ENCODE measurements at places on chromosomes 2 and 18.

- no peak for DNase-seq
Measured at GRCh38 chr2:60423505-60423904, 129.9 kb downstream of the BCL11A start.

DNA sequence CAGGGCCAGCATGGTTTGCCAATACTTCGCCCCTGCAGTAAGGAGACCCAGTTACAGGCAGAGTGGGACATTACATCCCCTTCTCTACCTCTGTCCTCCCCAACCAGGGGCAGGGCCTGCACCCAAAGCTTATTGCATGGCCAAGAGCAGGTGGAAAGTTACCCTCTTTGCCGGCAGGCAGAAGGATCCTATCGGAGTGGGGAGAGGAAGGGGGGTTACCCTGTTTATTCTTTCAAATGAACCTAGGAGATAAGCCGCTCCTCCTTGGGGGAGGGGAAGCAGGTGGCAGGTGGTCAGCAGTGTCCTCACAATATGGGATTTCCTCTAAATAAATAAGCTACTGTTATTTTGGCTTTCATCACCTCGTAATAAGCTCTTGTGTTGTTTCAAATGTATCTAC, 53.9 kb downstream of the SPATS2L start:
- DNase-seq = no peak

DNA sequence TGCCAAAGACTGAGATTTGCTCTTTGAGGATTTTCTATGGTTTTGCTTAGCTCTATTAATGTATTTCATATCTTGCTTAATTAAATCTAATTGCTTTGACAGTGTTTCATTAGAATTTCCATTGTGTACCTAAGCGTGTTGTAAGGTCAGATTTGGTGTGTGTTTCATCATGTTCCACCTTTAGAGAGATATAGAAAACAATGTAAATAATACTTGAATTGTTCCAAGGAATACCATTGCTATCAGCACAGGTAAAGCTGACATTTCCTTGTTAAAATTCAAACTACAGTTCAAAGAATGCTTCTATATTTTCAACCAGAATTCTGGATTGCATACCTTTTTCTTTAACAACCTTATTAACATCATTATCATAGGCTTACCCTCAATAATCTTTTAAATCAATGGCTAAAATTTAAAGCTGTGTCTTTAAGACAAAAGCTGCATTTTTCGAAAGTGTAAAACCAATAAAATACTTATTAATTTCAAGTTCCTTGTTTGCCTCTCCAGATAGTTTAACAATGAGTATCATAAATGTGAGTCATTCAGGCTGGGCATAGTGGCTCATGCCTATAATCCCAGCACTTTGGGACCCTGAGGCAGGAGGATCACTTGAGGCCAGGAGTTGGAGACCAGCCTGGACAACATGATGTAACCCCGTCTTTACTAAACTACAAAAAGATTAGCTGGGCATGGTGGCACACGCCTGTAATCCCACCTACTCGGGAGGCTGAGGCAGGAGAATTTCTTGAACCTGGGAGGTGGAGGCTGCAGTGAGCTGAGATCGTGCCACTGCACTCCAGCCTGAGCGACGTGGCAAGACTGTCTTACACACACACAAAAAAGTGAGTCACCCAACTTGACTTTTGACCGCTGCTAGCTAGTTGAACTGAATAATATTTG, 188.0 kb upstream of the PKDCC start:
- DNase-seq = no peak

DNA sequence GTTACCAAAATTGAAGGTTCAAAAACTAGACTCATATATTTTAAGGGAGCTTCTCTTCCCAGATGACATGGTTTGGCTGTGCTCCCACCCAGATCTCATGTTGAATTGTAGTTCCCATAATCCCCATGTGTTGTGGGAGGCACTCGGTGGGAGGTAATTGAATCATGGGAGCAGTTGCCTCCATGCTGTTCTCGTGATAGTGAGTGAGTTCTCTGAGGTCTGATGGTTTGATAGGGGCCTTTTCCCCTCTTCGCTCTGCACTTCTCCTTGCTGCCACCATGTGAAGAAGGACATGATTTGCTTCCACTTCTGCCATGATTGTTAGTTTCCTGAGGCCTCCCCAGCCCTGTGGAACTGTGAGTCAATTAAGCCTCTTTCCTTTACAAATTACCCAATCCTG, 140.1 kb downstream of the MAIP1 start:
- DNase-seq = no peak

- no peak for DNase-seq
Measured at GRCh38 chr18:55245211-55245614, 286.0 kb upstream of the CCDC68 start.

DNA sequence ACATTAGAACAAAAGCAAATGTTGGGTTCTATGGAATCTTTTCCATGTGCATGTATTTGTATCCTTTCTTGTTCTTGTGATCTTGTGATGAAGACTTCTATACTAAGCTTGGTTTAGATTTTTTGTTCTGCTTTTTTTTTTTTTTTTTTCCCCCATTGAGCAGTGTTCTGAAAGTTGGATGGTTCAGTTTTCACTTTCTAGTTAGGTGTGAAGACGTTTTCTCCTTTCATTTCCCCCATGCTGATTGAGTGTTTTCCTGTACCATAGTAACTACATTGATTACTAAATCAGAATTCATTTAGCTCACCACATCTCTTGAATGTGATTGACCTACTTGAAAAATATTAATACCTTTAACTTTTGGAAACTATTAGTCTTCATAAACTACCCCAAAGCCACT, 34.1 kb downstream of the NOP58 start:
- DNase-seq = no peak

- DNase-seq = no peak
Measured at GRCh38 chr2:27218614-27219013, 1.4 kb downstream of the CAD start.

GRCh38 chr2:38095079-38095995, 19.4 kb upstream of the CYP1B1 start:
- no peak for DNase-seq

GRCh38 chr18:49476664-49477411, 10.2 kb downstream of the C18orf32 start:
- DNase-seq = no peak

DNA sequence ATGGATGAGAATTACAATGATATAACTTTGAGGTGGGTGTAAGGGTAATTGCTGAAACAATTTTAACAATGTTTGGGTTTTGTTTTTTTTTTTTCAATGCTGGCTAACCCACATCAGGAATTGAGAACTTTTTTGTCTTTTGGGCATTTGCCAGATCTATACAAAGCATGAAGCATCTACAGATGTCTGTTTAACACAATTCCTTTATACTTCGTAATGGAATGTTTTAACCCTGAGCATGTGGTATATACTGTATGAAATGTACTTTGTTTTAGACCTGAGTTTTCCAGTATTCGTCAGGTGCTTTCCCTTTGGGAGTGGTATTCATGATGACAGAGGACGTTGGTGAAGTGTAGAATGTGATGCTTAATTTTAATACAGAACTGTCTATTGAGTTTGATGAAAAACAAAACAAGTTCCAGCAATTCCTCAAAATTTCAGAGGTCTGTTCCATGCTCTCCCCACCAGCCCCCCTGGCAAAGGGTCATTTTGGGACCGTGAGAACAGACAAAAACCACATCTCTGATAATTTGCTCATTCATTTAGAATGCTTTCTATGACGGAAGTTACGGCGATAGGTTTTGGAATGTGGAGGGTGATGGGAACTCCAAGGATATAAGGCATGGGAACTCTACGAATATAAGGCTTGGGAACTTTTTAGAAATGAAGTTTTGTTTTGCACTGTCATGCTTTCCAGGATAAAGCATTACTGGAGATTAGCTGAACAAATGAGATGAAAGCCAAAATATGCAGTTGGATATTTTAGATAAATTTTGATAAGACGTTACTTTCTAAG, 14.1 kb downstream of the LIMS1 start:
- DNase-seq = no peak

GRCh38 chr2:212906620-212907019, 244.8 kb downstream of the IKZF2 start:
- no peak for DNase-seq

GRCh38 chr18:63570721-63571120, 16.4 kb upstream of the SERPINB13 start:
- no peak for DNase-seq

DNA sequence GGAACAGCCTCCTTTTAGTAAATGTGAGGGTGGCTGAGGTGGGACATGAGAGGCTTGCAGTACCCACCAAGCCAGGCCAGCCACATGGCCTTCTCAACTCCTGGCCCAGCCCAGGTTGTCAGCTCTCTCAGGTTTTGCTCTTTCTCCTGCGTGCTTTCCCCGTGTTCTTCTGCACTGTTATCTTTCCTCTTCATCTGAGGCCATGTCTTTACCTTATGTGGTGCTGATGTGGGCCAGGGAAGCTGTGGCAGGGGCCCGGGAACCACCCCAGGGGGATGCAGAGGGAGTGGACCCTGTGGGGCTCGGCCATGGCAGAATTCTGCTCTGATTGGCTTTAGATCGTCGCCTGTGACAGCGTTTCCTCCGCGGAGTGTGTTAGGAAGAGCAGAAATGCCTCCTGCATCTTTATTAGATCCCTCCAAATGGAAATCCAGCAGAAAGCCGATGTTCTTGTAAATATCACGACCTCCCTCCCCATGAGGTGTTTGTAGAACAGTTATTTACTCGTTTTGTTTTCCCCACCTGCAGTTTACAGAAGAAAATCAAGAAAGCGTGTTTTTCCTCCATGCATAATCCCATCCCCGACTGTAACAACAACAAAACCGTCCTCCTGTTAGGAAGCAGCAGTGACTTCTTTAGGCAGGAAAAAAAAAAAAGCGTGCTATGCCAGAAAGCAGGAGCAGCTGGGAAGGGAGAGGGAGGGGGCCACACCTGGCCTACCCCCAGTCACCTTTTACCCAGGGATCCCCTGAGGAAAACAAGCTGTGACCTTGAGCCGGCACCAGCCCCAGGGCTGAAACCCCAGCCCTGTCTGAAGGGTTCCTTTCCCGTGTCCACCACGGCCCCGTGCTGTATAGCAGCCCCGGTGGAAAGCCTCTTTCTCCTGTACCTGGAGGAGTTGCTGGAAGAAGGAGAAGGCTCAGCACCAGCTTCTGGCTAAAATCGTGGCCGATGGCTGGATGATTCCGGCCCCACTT, 54.8 kb downstream of the HPCAL1 start:
- DNase-seq = no peak

GRCh38 chr18:191725-192124, 33.4 kb downstream of the USP14 start:
- no peak for DNase-seq

DNA sequence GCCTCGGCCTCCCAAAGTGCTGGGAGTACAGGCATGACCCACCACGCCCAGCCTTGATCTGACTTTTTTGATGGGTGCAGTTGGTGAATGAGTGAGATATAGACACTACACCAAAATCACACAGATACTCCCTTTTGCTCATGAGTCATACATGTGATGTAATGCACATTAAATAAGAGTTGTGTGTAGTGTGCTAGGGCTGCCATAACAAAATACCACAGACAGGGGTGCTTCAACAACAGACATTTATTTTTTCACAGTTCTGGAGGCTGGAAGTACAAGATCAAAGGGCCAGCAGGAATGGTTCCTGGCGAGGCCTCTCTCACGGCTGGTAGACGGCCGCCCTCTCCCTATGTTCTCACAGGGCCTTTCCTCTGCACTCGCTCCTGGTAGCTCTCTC, 46.6 kb downstream of the GBX2 start:
- no peak for DNase-seq

- no peak for DNase-seq
Measured at GRCh38 chr2:240166761-240167587, 26.5 kb upstream of the OTOS start.

- no peak for DNase-seq
Measured at GRCh38 chr18:23115683-23116096, 19.6 kb upstream of the CABLES1 start.

DNA sequence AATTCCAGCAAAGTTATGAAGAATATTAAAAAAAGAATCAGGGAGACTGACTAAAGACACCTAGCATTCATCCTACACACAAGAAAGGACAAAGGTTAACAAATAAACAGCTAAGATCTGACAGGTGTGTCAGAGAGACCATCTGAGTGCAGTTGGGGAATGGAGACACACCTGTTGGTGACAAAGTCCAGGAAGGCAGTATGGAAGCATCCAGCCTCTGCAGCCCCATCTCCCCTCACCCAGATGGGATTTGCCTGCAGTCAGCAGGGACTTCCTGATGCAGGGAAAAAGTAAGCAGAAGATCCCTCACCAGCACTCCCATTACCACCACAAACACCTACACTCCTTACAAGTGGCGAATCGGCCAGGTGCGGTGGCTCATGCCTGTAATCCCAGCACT, 37.9 kb downstream of the USP34 start:
- DNase-seq = no peak

DNA sequence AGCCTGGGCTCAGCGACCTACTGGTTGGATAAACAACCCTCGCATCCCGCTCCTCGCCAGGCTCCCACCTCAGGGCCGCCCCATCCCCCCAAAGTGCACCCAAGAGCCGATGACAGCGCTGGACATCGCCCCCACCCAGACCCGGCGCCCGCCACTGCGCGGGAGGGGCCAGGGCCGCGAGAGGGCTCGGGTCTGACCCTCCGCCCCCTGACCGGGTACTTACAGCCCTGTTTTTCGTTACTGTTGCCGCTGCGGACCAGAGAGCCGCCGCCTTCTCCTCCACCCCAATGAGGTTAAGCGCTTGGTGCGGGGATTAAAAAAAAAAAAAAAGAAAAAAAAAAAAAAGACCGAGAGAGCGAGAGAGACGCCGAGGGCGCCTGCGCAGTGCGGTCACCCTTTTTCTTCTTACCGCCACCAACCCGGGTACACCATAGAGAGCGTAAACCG, at the start of gene CLASP1:
Gene CLASP1, minus strand, starts transcription at position 314 of the 447 bp plus-strand sequence. CDS start 43,567 bp downstream, outside the sequence.
- no peak for DNase-seq

DNA sequence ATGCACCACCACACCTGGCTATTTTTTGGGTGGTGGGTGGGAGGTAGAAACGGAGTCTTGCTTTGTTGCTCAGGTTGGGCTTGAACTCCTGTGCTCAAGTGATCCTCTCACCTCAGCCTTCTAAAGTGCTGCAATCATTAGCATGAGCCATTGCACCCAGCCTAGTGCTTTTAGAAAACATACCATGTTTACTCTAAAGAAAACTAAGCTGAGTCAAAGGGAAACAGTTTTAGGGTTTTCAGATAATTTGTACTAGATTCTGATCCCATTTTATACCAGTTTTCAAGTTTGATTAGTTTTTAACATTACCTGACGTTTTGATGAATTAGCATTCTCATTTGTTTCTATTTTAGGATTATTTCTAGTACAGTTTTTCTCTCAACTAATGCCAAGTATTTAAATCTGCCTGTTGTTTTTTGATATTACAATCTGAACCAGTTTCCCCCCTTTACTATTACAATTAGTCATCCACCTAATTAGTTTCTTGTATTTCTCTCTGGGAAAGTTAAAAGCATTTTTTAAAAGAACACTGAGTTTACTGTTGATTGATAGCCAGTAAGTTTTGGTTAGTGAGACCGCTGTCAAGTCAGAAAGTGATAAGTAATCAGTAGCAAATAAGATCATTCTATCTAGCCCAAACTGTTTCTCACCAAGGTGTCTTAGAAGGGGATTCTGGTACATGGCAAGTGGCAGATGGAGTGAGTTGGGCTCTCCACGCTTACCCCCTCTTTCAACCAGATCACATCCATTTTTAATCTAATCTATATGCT, 24.2 kb upstream of the TBR1 start:
- no peak for DNase-seq

DNA sequence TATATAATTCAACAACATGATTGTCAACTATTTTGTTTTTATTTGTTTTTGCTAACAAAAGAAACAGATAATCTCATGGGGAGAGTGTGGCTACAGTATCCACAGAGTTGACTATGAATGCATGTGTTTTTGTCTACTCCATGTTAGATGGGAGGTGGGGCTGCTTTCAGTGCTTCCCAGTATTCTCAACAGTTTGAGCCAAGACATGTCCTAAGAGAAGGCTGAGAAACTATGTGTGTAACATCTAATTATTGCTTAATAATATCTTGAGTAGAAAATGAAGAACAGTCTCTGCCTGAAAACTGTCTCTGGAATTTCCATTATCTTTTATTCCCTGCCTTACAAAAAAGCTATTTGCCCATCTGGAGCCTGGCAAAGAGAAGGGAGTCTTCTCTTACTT, 178.8 kb upstream of the MMADHC start:
- no peak for DNase-seq
